Activated CD8-positive, alpha-beta memory T cell treated with anti-CD3 and anti-CD28 coated beads for 48 hours (primary cell): ENCODE measurements at places on chromosomes 1 and 21.

- no peak for DNase-seq
Observed at GRCh38 chr1:53296117-53296749, 31.6 kb downstream of the LRP8 start.

- no peak for DNase-seq
Observed at GRCh38 chr1:226977643-226978431, 37.7 kb downstream of the COQ8A start.

DNA sequence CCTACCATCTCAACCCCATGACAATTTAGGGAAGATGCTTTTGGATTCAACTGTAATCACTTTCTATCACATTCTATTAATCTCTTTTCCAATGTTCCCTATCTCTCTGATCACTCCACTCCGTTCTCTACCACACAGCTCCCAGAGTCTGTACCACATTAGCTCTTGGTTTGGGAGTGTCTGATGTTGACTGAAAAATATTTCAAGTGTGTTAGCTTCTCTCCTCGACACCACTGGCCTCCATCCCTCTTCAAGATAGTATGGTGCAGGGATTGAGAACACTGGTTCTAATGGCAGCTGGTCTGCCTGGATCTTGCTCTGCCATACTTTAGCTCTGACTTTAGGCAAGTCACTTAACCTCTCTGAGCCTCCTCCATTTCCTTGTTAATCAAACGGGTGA, 39.9 kb downstream of the ATP1A1 start:
- DNase-seq: no peak

GRCh38 chr1:212158912-212159796, 123.6 kb downstream of the DTL start:
- no peak for DNase-seq

- no peak for DNase-seq
Observed at GRCh38 chr1:36888811-36889477, 145.4 kb downstream of the GRIK3 start.

DNA sequence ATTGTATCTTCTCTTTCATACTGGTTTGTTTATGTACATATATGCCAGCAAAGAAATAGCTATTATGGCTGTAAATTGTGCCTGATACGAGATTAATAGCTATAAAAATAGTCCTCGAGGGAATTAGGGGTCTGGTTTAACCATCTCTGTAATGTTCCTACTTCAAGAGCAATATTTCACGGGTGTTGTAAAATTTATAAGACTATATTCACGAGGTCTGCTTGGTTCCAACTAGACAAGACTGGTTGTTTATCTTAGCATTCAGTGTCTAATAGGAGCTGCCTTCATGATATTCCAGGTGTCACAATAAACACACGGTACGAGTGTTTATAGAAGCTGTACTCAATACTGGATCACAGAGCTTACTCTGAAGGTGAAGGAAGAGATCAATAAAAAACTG, 389.9 kb downstream of the SIPA1L2 start:
- no peak for DNase-seq

GRCh38 chr1:192860478-192861185, 51.8 kb downstream of the RGS2 start:
- DNase-seq: no peak

DNA sequence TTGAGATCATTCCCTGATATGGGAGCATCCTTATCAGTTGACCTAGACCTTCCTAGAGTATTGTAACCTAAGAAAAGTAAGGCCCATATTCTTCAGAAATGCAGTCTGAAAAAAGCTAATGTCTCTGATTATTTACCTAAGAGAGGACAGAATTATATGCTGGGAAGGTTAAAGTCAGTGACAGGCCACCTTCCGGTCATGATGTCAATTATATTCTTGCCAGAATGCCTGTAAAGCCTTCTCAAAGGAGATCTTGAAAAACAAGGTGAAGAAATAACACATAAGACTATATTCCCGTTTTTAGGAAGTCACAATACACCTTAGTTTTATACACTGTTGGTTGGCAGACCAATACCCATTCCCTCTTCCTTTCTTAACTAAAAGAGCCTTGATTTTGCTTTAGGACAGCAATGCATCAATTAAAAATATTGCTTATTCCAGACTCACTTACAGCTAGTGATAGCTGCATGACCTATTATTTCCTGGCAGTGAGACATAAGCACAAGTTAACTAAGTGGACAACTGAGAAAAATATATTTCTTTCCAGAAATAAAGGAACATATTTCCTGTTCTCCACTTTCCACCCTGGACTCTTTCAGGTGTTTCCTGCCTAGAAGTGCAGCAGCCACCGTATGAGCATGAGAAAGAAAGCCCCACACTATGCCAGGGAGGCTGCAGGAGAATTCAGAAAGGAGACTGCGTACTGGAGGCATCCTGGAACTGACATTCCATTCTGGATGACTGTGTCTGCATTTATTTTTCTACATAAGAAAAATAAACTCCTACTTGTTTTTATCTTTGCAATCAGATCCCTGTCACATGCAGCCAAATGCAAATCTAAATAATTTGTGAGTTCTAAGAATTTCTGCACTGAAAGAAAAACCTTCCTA, 332.9 kb upstream of the PTBP2 start:
- DNase-seq: no peak

DNA sequence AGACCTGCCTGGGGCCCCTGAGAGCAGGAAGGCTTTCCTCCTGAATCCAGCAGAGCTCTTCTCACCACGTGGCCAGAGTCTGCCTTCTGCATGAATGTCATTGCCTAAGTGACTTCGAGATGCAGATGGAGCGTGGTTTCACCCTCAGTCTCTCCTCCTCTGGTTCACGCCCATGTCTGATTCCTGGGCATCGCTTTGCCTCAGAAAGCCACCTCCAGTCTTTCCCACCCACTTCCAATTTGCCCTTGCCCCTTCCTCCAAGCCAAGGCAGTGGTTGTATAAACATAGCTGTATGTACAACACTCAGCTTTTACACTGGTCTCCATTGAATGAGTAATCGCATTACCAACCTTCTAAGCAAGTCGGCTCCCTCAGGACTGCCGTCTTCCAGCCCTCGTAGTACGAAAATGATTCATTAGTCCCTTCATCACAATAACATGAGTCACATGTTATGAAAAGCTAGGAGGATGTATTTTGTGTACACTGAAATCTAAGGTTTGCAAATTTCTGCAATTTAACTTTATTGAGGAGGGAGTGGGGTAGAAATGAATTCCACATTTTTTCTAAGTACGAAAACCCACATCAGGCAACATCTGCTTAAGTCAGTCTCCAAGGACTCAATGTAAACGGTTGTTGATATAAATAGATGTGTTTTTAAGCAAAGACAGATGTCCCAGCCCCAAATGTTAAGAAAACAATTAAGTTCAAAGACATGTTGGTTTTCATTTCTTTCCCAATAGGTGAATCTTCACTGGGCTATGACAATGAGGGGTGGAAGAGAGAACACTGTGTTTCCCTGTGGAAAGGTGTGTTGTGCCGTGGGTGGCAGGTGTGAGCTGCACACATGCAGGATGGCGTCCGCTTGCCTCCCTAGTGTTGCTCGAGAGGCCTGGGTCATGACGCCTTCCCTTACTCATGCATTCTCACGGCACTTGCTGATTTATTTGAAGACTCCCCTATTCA, 32.3 kb upstream of the ETS2 start:
- DNase-seq: no peak

GRCh38 chr1:44321466-44321865, 33.6 kb downstream of the ERI3 start:
- no peak for DNase-seq
